ENCODE measurements at places on chromosomes 6 and 20.

GRCh38 chr20:53238121-53238660 is 266.0 kb downstream of the TSHZ2 start:
- no peak for DNase-seq

- DNase-seq = no peak
Observed at GRCh38 chr6:5104667-5105066, 19.5 kb downstream of the PPP1R3G start.

GRCh38 chr6:7550433-7550801 is 8.9 kb downstream of the DSP start:
- DNase-seq = no peak

DNA sequence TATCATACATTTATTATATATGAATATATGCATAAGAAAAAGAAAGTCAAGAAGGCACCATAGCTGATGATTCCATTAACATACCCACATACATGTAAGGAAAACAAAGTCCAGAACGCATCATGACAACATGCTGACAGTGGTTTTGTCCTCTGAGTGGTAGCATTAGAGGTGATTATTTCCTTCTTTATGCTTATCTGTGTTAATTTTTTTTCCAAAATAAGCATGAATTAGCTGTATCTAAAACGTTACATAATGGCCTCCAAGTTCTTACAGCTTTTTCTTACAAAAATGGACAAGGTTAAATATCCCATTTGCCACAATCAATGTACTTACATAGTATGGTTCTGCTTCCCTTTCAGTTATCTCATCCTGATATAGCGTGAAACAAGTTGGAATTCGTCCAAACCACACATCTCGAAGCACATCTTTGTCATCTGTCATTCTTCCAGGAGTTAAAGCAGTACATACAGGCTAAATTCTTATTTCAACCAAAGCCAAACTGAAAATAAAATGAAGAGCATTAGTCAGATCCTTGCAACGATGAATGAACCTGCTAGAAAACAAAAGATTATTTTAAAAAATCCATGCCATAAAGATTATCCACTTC is 9.7 kb downstream of the ATG5 start:
- no peak for DNase-seq

GRCh38 chr20:19868441-19868840 is 110.4 kb downstream of the RIN2 start:
- DNase-seq = no peak

GRCh38 chr6:142276256-142276655 is 25.6 kb upstream of the ADGRG6 start:
- DNase-seq = no peak

- no peak for DNase-seq
Observed at GRCh38 chr6:121158438-121158837, 175.8 kb downstream of the TBC1D32 start.

DNA sequence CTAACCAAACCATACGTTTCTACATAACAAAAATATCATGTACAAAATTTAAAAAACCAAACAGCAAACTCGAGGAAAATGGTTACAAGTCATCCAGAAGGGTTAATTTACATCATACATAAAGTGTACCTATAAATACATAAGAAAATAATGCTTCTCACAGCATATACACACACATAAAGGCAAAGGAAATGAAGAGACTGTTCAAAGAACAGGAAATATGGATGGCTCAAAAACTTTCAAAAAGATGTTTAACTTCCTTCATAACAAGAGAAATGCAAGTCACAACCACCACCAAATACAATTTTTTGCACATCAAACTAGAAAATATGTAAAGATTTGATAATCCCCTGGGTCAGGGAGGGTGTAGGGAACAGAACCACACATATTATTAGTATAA is 7.5 kb downstream of the SLC22A23 start:
- no peak for DNase-seq

- DNase-seq = no peak
Observed at GRCh38 chr20:62551407-62552323, 75.9 kb upstream of the GATA5 start.

DNA sequence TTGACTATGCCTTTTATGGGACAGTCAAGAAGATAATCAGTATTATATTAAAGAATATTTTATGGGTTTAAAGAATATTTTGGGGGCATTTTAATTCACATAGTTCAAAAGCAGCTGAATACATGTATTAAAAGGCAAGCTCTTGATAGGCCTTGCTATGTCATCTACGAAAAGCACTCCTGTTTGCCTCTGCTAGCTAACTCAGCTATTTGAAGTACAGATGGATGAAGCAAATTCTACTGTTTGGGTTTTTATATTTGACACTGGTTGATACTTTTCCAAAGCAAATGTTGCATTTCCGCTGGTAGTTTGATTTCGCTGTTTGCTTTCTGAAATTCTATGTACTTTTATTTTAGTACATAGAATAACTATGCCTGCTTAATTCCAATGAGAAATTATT is 47.0 kb downstream of the SLC22A3 start:
- DNase-seq = no peak

DNA sequence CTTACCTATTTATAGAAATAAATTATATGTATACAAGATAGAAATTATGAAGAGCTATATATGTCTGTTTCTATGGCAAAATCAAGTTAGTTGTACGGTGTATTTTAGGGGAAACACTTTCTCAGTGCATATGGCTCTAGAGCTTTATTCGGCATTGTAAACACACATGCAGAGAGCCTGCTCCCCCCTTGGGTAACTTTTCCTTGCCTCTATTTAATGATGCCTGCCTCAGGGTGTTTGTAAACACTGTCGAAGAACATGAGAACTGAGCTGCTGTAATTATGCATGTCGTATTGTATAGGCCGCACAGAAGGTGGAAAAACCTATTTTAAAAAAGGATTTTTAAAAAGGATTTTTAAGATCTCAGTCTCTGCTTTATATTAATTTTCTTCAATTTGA is 133.4 kb downstream of the FNDC1 start:
- DNase-seq = no peak

GRCh38 chr20:51939259-51939585 is 136.9 kb upstream of the SALL4 start:
- no peak for DNase-seq

DNA sequence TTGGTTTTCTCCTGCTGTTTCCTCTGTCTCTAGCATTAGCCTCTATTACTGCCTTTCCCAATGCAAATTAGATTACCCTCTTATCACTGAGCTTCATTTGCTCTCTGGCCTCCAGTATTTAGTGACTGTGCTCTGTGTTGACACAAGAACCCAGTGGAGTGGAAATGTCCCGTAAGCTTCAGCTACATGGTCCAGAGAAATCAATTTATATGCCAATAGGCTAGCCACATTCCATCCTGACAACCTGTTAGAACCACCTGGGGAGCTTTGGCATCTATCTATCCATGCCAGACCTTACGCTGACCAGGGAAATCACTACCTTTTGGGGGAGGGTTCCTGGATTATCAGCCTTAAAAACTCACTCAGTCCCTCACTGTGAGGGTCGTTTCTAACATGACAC is 459.6 kb downstream of the UTRN start:
- no peak for DNase-seq

- DNase-seq = no peak
Observed at GRCh38 chr6:112956696-112957535, 609.8 kb downstream of the RFPL4B start.

GRCh38 chr6:123497025-123497424 is 139.7 kb downstream of the TRDN start:
- DNase-seq = no peak

GRCh38 chr6:11682561-11682975 is 96.0 kb downstream of the ADTRP start:
- no peak for DNase-seq

DNA sequence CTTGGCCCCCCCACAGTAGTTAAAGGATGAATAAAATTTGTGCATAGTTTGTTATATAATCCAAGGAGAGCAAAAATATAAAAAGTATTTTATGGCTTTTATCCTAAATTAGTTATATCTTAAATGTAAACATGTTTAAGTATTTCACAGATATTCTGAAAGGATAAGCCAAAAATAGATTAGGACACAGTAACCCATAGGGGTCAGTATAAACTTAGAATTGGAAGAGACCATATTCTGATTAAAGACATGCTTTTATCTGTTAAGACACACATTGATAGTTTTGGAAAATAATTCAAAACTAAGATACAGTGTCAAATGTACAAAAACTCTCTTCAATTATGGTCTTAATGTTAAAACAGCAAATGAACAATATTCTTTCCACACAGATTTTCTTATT is 4.5 kb upstream of the SERINC1 start:
- DNase-seq = no peak

GRCh38 chr6:160030103-160030502 is 61.2 kb downstream of the IGF2R start:
- DNase-seq = no peak
